Neural progenitor cell (in vitro differentiated cells): ENCODE measurements at places on chromosomes 13 and 19.

DNA sequence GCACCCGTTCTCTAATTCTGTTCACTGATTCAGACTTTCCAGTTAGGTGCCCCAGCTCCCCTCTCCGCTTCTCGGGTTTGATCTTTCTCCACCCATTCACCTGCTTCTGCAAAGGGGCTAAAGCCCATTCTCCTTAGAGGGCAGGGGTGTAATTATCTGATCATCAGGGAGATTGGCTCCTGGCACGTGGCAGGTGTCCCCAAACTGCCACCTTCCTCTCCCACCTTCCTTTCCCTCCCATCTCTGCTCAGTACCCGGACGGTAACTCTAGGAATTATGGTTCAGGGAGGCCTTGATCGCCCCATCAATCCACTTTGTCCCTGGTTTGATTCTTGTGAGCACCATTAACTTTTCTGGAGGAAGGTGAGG lies 212 bp downstream of the FFAR1 start:
- peaks cover 37% of the 10 kb centered on the region for H3K27me3 ChIP-seq
- H3K4me3 ChIP-seq = no peak overlapping the region
- DNase-seq = no peak
- H3K27ac ChIP-seq = no peak overlapping the region
- no peaks in the 10 kb centered on the region for H3K4me1 ChIP-seq

- no peak overlapping the region for H3K4me3 ChIP-seq
- no peak overlapping the region for H3K27ac ChIP-seq
- peaks cover 11% of the 10 kb centered on the region for H3K4me1 ChIP-seq
- no peaks in the 10 kb centered on the region for H3K27me3 ChIP-seq
- no peak for DNase-seq
Measured at GRCh38 chr13:73580513-73581267, 521.9 kb downstream of the KLF5 start.

- H3K27me3 ChIP-seq = no peaks in the 10 kb centered on the region
- no peaks in the 10 kb centered on the region for H3K4me1 ChIP-seq
- H3K36me3 ChIP-seq = no peaks in the 10 kb centered on the region
- H3K4me3 ChIP-seq = no peak overlapping the region
Measured at GRCh38 chr13:49374585-49375290, 69.1 kb downstream of the CAB39L start.

- H3K36me3 ChIP-seq = no peaks in the 10 kb centered on the region
- no peak for DNase-seq
- H3K4me3 ChIP-seq = no peak overlapping the region
- H3K27ac ChIP-seq = no peak overlapping the region
Measured at GRCh38 chr13:98089246-98089645, 53.6 kb upstream of the FARP1 start.

- H3K4me1 ChIP-seq = no peaks in the 10 kb centered on the region
- no peak overlapping the region for H3K27ac ChIP-seq
- H3K27me3 ChIP-seq = no peaks in the 10 kb centered on the region
- H3K36me3 ChIP-seq = no peaks in the 10 kb centered on the region
- H3K4me3 ChIP-seq = no peak overlapping the region
Measured at GRCh38 chr19:18023622-18024251, 15.8 kb downstream of the ARRDC2 start.

DNA sequence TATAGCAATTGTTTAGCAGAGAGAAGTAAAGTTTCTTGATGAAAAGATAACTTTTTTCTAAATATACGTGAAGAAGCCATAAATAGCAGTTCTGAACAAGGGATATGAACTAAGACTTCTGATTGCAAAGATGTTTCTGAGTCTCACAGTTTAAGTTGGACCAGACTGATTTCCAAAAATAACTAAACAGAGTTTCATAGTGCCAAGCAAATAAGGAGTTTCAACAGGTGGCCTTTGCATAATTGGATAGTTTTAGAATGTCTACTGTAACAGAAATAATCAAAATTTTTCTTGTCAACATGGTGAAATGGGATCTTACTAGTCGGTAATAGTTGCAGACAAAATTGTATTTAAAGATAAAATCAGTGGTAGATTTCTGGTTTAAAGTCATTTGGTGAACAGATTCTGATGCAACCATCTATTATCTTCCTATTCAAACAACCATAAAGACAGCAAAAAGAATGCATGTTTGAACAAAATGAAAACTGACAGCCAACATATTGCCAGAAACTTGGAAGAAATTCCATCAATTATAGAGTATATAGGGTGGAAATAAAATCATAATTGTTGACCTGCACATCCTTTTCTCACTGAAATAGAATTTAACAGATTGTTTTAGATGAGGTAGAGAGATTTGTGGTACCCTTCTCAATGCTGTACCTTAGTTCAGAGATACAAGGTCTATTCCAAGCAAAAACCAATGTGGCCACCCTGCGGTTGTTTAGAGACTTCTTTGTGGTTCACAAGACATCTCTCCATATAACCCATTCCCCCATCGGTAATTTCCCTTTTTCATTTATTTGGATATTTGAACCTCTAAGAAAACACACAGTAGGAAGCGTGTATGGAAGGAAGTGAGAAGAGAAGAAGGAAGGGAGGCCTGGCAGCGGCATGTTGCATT lies 275.3 kb downstream of the COG6 start:
- no peaks in the 10 kb centered on the region for H3K4me1 ChIP-seq
- H3K36me3 ChIP-seq = no peaks in the 10 kb centered on the region
- no peak overlapping the region for H3K4me3 ChIP-seq

- peak overlapping the region; percentile 3 for H3K4me3 ChIP-seq
- H3K36me3 ChIP-seq = no peaks in the 10 kb centered on the region
- peak; percentile 97 for DNase-seq
- H3K27me3 ChIP-seq = no peaks in the 10 kb centered on the region
- peaks cover 10% of the 10 kb centered on the region for H3K4me1 ChIP-seq
- peak overlapping the region; percentile 88 for H3K27ac ChIP-seq
Measured at GRCh38 chr19:47863514-47863936, 4.5 kb downstream of the TPRX2 start.

DNA sequence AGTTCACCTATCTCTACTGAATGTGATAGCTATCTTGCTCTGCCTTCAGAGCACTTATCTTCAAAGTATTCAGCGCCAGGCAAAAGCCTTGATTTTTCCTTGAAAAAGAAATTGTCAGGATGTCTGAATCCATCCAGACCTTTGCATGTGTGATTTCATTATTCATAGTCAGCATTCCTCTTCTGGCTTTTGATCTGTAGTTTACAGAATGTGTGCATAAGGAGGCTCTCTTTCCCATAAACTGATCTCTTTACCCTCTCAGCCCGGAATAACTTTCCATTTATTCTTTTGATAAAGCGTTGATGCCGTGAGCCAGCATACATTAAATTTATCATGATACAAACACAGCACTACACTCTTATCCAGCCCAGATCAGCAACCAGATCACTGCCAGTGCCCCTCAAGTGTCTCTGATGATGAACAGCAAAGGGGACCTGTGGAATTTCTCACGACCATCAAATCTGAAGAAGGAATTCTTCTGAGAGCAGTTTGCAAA lies 130.8 kb downstream of the DNAJC15 start:
- H3K4me1 ChIP-seq = no peaks in the 10 kb centered on the region
- no peak overlapping the region for H3K4me3 ChIP-seq
- DNase-seq = no peak
- no peak overlapping the region for H3K27ac ChIP-seq

DNA sequence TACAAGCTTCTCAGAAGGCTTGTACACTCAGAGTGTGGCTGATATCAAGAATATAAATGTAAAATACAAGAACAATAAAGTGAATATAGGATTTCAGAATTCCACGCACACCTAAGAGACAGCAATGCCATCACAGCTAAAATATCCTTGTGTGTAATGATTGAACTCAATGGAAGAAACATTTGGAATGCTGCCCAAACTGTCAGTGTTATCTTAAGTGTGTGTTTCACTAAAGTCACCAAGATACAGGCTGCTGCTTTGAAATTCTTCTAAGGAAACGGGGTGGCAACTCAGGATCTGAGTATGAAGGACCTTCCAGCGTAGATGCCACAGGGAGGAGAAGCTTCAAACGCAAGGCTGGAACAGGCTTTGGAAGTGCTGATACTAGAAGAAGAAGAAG lies 86.8 kb downstream of the SGCG start:
- H3K4me3 ChIP-seq = no peak overlapping the region
- no peak for DNase-seq
- no peaks in the 10 kb centered on the region for H3K27me3 ChIP-seq
